ENCODE measurements at places on chromosomes 7 and 10.
A peak's percentile ranks its signal among the peaks of the same experiment; 100 is the strongest.

DNA sequence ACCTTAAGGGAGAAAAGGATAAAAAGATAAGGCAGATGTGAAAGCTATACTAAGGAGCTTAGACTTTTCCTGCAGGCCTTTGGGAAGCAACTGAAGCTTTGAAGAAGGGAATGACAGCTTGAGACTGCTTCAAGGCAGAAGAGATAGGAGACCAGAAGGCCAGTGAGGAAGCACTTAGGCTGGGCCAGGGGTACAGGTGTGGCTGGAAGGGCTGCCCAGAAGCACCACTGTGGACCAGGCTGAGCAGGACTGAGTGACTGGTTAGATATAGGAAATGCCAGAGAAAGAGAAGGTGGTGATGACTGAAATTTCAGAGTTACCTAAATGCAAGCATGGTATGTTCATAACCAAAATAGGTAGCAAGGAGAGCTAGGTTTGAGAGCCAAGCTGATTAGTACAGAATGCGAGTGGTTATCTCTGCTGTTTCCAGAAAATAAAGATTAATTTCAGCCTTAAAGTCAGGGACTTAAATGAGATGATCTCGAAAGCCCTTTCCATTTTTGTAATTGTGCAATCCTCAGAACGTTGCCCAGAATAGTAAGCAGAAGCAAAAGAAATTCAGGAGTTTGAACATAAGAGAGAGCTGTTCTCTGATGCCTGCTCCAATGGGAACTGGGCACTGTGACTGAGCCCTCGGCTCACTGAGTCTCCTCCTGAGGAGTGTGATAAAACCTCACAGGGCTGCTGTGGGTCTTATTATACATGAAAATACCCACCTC is 54.9 kb downstream of the MET start:
- DNase-seq: no peak

DNA sequence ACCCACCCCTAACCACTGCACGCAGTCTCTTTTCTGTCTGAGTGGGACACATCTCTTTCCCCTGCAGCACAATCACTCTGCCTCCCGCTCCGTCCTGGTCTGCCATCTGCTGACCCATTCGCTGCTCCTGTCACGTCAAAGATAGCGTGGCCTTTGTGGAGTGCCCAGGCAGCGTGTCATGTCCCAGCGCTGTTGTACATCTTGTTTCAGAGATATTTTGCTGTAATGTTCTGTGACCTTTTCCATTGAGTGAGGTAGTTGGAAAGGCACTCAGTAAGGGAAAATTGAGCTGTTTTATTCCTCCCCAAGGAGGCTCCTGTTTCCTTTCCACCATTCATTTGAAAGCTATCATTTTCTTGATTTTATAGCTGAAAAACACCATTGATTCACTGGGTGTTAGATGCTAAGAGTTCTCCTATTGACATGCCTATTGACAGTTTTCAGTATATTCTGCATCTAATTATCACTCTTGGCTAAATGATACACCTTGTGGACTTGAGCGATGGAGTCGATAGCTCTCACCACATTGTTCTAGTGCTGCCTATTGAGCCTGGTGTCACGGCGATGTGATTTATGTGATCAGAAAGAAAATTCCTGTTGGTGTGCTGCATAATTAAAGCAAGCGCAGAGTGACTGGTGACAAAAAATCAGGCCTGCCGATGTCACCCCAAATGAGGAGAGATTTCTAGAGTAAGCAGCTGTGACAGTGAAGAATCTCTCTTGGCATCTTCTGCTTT is 372.6 kb downstream of the LRMDA start:
- no peak for DNase-seq

- DNase-seq: no peak
Measured at GRCh38 chr7:2941216-2941859, 97.2 kb upstream of the GNA12 start.

- no peak for DNase-seq
Measured at GRCh38 chr10:104267721-104268404, 1.1 kb upstream of the GSTO2 start.

- no peak for DNase-seq
Measured at GRCh38 chr10:32943395-32943794, 14.6 kb downstream of the ITGB1 start.

DNA sequence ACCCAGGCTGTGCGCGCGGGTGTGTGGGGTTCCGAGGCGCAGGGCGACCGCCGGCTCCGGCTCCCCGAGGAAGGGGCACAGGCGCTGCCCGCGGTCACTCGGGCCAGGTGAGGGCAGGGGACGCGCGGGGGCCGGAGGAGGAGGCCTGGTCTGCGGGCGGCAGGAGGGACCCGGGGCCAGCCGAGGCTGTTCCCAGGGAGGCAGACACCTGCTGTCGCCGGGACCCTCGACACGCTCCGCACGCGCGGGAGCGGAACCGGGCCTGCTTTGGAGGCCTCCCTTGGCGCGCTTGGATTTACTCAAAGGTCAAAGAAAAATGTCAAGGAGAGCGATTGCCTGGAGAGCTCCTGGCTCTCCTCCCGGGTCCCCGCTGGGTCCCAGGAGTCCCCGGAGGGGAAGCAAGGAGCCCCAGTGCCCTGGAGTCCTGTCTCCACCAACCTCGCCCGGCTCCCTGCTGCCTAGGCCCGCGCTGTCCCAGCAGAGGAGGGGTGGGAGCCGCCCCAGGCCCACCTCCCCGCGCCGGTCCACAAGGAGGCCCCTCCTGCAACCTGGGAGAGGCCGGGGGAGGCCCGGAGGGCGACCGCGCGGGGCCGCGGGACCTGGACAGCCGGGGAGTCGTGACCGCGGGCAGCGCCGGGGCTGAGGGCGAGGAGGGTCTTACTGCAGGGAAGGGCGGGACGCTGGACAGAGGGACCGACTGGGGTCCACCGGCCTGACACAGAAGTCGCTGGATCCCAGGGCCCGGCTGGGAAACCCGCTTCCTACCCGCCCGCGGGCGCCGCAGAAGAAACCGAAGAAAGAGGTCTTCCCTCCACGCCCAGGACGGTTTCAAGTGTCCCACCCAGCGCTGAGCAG is 348.9 kb downstream of the DNAJB6 start:
- DNase-seq: no peak

DNA sequence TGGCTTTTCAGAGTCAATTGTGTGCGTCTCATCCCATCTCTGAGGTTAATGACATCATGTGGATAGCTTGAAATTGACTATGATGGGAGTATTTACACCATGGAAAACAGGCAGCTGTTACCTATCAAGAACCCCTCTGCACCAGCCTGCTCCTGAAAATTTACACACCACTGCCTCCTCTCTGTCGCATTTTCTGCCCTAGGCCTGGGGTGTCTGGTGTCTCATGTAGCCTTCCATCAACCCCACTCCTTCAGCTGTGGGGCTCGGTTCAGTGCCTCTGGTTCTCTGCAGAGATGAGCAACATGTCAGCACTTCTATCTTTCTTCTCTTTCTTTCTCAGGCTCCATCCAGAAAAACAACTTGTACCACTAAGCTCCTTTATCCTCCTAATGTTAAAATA is 600.5 kb downstream of the TYW1 start:
- no peak for DNase-seq

GRCh38 chr7:150744041-150744656 is 6.9 kb downstream of the GIMAP5 start:
- DNase-seq: no peak

GRCh38 chr10:121900443-121901174 is 27.2 kb downstream of the ATE1 start:
- DNase-seq: no peak

DNA sequence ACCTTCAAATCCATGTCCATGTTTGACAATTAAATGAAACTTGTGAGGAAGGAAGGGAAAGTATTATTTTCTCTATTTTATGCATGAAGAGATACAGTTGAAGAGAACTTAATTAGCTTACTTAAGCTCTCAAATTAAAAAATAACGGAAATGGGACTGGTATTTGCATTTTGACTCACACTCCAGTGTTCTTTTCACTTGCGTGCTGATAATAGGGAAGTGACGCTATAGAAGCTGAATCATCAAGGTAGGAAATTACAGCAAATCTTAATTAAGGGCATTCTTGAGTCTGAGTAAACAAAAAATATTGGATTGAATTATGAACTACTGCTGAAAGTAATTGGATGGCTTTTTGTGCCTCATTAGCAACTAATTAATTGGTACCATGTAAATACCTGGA is 44.0 kb upstream of the NPVF start:
- no peak for DNase-seq

- no peak for DNase-seq
Measured at GRCh38 chr10:2047679-2048078, 310.4 kb upstream of the ADARB2 start.

- DNase-seq: no peak
Measured at GRCh38 chr7:39536951-39537350, 29.3 kb upstream of the YAE1 start.

DNA sequence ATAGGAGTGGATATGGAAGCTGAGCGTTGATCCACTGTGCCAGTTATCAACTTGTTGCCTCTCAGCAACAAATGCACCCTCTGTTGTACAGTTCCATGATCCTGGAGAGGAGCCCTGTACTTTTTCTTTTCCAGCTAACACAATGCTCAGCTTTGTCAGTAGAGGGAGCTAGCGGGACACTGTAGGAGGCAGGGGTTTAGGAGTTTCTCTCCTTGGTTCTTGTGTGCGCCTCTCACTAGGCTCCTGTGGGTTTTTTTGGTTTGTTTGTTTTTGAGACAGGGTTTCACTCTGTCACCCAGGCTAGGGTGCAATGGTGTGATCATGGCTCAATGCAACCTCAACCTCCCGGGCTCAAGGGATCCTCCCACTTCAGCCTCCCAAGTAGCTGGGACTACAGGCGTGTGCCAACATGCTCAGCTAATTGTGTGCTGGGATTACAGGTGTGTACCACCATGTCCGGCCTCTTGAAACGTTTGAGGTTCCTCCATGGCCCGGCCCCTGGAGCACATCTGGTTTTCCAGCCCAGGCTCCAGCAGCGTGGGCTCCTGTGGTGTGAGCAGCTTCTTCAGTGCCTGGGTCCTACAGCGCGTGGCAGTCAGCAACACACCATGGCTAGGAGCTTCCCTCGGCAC is 12.0 kb upstream of the MARVELD1 start:
- peak; percentile 47 for DNase-seq

- DNase-seq: no peak
Measured at GRCh38 chr10:130929422-130930325, 381.8 kb downstream of the TCERG1L start.

- no peak for DNase-seq
Measured at GRCh38 chr7:91812388-91812787, 68.1 kb downstream of the MTERF1 start.

- DNase-seq: no peak
Measured at GRCh38 chr10:24457661-24458318, 248.9 kb downstream of the KIAA1217 start.

GRCh38 chr10:36003031-36003600 is 361.0 kb upstream of the FZD8 start:
- no peak for DNase-seq

GRCh38 chr10:132861116-132861691 is 75.3 kb upstream of the NKX6-2 start:
- DNase-seq: no peak

GRCh38 chr7:109256762-109257560 is 687.3 kb downstream of the DNAJB9 start:
- DNase-seq: no peak

GRCh38 chr7:106166651-106167342 is 54.7 kb upstream of the SYPL1 start:
- no peak for DNase-seq

DNA sequence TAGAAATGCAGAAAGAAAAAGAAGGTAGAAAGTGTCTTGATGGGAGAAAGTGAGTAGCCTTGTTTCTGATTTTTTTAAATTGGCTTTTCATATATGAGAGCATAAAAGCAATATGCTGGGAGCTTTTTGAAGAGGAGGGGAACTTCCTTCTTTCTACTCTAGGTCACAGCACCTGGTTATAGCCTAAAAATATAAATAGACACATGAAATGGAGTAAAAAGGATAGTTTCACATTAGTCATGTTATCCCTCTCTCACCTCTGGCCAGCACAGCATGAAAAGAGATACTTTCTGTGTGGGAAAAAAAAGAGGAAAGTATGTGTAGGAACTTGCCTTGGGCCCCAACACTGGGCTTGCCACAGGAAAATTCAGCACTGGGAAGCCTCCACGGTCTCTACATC is 292.2 kb upstream of the ZWINT start:
- no peak for DNase-seq

GRCh38 chr10:91925022-91925320 is 1.4 kb downstream of the BTAF1 start:
- DNase-seq: no peak

GRCh38 chr10:43396928-43397624 is 11.9 kb downstream of the HNRNPF start:
- peak; percentile 79 for DNase-seq

- no peak for DNase-seq
Measured at GRCh38 chr7:25262586-25262985, 34.3 kb upstream of the NPVF start.

All from occipital lobe (tissue), 3 donors.